ENCODE measurements at places on chromosomes 2 and 18.

DNA sequence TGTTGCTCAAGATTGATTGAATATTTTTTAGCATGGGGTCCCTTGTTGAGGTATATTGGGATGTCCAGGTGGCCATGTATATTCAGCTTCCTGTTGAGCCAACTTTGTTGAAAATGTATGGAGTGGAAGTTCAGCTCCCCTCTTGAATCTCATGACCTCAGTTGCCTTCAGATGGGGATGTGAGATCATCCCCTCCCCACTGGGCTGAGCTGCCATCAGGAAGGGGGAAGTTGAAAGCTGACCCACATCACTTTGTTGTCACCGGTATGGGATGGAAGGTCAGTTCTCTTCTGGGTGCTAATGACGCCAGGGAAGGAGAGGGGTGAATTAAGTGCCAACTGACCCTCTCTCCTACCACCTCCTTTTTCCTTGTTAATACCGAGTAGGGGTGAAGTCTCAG lies 33.9 kb downstream of the ACOXL start:
- DNase-seq = no peak

GRCh38 chr2:84940831-84941412 lies 30.0 kb upstream of the KCMF1 start:
- DNase-seq = no peak

DNA sequence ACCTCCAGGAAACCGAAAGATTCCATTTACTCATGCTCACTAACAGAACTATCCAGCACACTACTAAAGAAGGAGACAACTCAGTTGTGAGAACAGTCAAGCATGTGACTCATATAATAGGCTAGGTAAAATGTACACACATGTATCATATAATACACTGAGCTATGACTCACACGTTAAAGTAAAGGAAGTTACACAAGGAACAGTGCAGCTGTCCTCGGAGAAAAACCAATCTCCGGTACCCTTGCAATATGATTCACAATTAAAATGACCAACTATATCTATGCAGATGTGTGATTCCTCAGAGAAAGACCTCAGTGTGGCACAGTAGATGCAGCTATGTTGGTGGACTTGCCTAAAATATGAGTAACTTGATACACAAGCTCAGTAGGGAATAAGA lies 76.5 kb downstream of the STRN start:
- DNase-seq = no peak

DNA sequence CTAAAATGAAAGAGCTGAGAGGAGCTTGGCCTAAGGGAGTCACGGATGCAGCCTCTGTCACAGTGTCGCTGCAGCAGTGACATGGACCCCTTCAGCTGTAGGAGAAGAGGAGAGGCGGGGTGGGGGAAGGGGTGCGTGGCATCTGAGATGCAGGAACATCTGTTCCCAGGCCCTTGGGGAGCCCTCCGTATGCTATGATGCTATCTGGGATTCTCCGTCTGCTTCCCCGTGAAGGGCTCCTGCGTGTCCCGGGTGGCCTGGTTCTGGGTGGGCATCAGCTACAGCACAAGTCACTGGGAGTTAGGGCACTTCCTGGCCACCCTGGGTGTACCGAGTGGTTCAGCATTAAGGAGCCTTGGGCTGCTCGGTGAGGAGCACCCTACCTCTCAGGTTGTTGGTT lies 35.6 kb upstream of the B3GNT7 start:
- DNase-seq = no peak

DNA sequence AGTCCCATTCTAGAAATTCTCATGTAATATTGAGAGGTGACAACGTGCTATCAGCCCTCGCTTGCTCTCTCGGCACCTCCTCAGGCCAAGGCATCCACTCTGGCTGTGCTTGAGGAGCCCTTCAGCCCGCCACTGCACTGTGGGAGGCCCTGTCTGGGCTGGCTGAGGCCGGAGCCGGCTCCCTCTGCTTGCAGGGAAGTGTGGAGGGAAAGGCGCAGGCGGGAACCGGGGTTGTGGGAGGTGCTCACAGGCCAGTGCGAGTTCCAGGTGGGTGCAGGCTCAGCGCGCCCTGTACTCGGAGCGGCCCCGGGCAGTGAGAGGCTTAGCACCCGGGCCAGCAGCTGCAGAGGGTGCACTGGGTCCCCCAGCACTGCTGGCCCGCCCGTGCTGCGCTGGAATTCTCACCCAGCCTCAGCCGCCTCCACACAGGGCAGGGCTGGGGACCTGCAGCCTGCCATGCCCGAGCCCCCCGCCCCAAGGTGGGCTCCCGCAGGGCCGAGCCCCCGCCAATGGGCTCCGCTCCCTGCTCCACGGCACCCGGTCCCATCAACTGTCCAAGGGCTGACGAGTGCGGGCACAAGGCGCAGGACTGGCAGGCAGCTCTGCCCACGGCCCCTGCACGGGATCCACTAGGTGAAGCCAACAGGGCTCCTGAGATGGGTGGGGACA lies 1680.6 kb upstream of the LRRTM1 start:
- DNase-seq = no peak

DNA sequence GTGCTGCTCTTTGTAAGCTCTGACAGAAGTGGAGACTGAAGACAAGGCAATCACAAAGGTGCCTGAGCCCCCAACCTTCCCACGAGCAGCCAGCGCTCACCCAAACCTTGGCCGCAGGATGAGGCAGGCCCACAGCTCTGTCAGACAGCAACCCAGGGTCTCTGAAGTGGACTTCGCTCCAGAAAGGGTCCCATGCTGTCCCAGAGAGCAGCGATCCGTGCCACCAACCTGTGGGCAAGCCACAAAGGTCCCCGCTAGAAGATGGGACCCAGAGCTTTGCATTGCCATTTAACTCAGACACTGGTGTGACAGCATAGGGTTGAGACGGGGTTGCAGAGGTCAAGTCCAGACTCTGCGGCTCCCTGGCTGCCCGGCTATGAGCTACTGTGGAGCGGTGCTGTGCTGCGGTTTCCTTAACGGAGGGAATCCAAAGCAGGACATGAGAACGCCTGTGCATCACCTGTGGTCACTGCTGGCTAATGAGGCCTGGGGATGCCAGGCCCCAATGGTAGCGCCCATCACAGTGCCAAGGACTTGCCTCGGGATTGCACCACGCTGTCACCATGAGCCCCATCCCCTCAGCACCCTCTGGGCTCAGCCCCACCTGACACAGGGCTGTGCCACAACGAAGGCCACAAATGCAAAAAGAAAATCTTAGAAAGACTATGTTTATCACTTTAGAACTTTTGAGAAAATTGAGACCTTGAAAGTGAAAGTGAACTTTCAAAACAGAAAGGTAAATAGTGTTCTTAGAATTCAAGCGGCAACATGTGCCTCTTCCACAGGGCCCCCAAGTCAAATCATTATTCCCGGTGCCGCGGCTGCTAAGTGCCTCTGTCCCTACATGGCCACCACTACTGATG lies 103.4 kb downstream of the HDAC4 start:
- no peak for DNase-seq

DNA sequence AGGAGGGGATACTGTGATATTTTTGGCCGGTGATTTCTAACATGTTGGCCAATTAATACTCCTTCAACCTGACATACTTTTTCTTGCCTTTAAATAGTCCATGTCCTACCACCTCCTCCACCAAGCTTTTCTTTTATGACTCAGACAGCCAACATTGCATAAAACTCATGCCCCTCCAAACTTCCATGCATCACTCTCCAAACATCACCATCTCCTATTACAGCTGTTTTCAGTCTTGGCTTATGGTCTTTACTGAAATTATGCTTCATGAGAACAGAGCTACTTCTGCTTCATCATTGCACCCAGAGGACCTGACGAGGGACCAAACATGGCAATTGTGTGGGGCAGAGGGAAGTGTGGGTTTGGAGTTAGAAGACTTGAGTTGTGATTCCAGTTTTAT lies 305.4 kb downstream of the LPIN1 start:
- no peak for DNase-seq

GRCh38 chr2:385061-385460 lies 97.2 kb upstream of the ALKAL2 start:
- DNase-seq = no peak

GRCh38 chr2:30692829-30693275 lies 114.4 kb downstream of the CAPN13 start:
- no peak for DNase-seq

DNA sequence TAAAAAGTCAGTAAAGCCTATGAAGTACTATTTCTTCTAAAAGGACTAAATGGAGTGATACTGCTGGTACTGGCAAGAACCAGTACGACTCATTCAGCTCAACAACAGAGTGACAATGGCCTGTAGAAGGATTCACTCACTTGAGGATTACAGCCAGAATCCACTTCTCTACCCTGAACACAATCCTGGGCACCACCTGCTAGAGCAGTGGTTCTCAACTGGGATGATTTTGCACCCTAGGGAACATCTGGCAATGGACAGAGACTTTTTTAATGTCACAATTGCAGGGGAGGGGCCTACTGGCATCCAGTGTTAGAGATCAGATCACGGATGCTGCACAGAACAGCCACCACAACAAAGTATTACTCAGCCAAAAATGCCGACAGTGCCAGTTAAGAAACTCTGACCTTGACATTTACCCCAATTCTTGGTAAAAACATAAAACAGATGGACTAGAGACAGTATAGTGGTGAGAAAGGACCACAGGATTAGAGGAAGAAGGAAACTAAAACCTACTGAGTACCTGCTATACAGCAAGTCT lies 5.0 kb downstream of the SPIRE1 start:
- no peak for DNase-seq

DNA sequence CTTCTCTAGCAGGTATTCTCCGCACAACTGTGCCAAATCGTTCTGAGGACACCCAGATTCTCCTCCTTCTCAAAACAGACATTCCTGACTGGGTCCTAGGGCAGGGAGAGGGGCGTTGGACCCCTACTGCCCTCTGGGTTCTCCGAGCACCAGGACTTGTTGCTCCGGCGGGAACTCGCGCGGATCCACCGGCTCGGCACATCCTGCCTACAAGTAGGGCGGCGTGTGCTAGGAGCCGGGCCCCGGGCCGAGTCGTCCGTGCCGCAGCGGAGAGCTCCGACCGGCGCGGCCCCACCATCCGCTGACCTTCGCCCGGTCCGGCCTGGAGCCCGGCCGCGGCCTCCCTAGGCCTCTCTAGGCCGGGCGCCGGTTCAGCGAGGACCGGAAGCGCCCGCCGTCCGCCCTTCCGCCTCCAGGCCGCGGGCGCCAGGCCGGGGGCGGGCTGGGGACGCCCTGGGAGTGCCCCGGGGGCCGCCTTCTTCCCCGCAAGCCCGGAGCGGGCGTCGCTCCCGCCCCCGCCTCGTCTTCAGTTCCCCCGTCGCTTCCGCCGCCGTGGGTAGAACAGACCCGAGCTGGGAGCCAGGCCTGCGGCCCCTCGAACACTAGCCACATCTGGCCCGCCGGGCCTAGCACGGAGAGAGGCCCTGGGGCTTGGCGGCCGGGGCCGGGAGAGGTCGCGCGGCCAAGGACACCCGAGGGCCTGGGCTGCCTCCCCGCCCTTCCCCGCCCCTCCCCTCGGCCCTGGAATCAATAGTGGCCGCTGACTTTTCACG lies 7.6 kb upstream of the ONECUT2 start:
- DNase-seq = no peak

- no peak for DNase-seq
These were observed 238.3 kb downstream of the PHLPP1 start for GRCh38 chr18:62953663-62954062.

DNA sequence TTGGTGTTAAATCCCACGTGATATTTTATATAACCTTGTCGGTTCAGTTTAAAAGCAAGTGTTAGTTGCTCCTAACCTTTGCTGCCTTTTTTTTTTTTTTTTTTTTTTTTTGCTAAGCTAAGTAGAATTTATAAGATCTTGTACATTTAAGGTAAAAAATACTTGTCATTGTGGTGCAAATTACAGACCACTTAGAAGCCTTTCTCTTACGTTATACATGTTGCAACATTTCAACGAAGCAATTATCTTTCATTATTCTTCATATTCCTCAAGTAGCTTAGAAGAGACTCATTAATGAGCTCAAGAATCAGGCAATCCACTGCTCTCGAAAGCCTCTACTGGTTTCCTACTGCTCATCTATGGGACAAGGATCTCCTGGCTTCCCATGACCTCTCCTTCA lies 14.9 kb upstream of the IL1RL2 start:
- DNase-seq = no peak

- no peak for DNase-seq
These were observed 135.8 kb downstream of the TPO start for GRCh38 chr2:1548910-1549673.

DNA sequence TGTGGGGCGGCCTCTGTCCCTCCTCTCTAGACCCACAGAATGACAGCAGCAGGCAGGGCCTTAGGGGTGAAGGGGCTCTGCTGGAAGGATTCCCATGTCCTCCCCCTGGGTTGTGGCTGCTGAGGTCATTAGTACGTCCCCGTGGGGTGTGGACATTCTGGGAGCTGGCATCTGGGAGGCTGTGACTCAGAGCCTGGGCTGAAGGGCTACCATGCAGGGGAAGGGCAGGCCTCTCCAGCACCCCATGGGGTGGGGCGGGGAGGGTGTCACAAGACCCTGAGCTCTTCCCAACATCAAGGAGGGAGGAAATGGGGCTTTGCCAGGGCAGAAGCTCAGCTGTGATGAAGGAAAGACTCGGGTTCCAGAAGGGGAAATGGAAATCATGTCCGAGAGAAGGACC lies 105.8 kb upstream of the SMAD2 start:
- DNase-seq = no peak

DNA sequence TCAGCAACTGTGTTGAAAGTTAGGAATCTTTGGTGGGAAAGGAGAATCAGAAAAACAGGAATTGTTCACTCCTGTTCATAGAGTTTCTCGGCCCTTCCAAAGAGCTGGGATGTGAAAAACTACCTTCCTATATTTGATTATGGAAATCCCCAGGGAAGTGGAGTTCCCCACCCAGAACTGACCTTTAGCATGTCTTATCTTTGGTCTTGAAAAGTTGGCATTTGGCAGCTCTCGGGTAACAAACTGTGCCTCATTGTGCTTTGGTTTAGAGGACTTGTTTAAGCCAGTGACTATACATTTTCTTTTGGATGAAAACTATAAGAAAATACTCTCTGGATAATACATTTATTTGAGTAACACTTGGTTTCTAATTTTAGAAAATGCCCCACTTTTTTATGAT lies 51.3 kb upstream of the CERS6 start:
- DNase-seq = no peak

DNA sequence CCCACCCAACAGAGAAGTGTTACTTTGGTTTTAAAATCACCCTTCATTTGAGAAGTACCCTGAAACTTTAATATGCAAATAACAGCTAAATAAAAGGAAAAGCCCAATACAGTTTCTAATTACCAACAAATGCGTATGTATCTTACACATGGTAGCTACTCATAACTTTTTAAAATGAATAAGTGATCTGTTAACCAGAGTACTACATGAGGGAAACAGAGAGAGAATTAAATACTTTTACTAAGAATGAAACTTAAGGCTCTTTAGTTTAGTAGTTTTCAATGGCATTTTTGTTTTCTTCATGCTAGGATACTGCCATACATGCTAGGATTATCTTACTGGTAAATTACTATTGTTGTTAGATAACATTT lies 39.1 kb upstream of the NABP1 start:
- DNase-seq = no peak

GRCh38 chr2:23378496-23378895 lies 6.5 kb upstream of the KLHL29 start:
- no peak for DNase-seq

DNA sequence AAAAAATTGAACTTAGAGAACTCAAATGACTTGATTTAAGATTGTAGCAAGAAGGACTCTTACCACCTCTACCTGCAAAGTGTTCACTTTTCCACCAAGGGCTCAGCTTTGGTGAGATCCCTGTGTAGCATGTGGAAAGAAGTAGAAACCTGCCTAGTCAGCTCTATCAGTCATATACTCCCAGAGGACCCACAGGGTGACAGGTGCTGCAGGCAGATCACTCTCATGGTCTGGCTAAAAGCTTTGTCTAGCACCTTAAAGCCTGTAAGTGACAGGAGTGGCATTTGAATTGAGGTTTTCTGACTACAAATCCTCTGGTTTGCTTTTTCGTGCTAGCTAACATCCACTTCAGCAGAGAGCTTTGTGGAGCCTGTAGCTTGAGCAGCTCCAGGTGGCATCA lies 18.7 kb upstream of the NEMP2 start:
- no peak for DNase-seq
